C1 segment of cervical spinal cord (tissue), 14 donors: ENCODE measurements at places on chromosomes 2 and 18.

GRCh38 chr2:161956738-161957137, 117.3 kb downstream of the DPP4 start:
- no peak for DNase-seq

DNA sequence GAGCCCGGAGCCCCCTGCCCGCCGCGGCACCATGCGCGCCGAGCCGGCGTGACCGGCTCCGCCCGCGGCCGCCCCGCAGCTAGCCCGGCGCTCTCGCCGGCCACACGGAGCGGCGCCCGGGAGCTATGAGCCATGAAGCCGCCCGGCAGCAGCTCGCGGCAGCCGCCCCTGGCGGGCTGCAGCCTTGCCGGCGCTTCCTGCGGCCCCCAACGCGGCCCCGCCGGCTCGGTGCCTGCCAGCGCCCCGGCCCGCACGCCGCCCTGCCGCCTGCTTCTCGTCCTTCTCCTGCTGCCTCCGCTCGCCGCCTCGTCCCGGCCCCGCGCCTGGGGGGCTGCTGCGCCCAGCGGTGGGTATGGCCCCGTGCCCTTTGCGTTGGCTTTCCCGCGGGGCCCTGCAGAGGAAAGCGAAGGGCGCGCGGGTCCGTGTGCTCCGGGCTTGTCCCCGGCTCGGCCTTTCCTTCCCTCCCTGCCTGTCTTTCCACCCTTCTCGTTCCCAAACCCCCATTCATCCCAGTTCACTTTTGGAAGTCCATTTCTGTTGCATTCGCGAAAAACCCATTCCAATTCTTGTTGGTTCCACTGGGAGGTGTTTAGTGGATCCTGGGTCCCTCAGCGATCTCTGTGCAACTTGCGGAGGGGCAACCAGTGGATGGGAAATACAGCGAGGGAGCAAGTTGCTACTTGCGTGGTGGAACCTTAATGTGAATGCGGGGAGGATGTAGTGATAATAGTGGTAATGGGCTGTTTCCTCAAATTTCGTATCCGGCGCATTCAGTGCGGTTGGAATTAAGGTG, 599 bp downstream of the ADAM23 start:
- peak; percentile 81 for DNase-seq

DNA sequence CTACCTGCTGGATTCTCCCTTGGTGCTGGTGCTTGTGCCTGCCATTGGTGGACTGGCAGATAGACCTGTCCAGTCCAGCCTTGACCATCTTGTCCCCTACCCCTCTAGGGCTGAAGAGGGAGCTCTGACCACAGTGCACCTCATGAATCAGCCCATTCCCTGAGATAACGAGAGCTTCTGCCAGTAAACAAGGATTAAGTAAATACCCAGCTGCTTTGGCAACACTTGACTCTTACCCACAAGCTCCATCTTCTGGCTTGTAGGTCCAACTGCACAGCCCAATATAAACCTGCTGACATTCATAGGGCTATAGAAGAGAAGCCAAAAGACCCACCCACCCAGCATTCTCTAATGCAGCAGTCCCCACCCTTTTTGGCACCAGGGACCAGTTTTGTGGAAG, 186.4 kb downstream of the PIK3C3 start:
- no peak for DNase-seq

DNA sequence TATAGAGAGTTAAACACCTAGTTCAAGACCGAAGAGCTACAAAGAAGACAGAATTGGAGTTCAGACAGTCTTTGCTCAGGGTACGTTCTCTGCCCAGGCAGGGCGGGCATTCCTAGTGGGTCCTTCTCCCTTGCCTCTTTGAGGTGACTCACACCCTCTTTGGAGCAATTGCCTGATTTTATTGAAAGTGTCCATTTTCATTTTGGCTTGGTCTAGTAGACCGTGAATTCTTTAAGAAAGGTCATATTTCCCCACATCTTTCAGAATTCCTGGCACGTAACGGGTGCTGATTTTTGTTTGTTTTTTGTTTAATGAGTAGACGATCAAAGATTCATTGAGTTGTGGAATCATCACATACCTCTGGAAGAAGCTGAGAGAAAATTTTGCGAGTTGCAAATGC, 871.5 kb downstream of the RNF144A start:
- DNase-seq = no peak

DNA sequence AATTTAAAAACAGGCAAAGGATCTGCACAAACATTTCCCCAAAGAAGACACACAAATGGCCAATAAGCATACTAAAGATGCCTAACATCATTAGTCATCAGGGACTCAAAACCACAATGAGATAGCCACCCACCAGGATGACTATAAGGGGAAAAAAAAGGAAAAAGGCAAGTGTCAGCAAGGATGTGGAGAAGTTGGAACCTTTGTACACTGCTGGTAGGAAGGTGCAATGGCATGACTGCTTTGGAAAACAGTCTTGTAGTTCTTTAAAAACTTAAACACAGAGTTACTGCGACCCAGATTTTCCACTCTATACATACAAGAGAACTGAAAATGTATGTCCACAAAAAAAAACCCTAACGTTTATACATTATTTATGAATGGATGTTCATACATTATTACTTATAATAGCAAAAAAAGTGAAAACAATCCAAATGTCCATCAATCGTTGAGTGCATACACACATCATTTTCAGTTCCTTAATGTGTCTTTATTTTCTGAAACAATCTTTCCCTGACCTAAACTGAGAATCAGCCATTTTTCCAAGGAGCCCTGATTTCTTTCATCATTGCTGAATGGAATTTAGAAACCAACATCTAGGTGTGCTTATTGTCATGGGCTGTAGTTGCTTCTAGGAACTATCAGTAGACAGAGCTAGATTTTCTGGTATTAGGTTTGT, 64.7 kb upstream of the TLK1 start:
- DNase-seq = no peak

- no peak for DNase-seq
Observed at GRCh38 chr2:239035997-239036731, 188.3 kb downstream of the TWIST2 start.

- DNase-seq = no peak
Observed at GRCh38 chr18:5628512-5629255, 84.9 kb upstream of the EPB41L3 start.

DNA sequence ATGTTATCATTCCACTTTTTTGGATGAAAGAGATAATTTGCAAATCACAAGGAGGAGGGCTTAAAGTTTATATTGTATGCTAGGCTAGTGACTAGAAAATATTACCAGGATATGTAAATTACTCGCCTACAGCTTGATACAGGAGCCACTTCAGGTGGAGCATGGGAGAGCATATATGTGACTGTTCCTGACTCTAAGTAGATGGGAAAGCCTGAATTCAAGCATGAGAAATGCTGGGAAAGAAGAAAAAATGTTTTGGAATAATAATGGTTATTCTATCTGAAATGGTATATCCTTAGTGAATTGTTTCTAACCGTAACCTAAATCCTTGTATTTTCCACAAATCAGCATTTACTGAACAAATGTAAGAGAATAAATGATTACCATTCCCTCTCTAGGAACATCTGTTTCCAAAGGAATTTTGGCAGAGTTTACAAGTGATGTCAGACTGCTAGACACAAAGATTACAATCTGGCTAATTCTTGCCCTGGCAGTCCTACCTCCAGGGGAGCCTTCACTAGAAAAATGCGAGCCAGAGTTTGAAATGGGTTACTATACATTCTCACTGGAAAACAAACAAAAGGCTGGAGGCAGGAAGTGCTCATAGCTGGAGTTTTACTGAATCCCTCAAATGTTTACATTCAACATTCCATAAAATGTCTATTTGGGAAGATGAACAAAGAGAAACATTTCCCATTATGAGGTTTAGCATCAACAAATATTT, 129.4 kb upstream of the MAPRE2 start:
- DNase-seq = no peak

- DNase-seq = no peak
Observed at GRCh38 chr2:15041429-15041837, 408.9 kb downstream of the LRATD1 start.

DNA sequence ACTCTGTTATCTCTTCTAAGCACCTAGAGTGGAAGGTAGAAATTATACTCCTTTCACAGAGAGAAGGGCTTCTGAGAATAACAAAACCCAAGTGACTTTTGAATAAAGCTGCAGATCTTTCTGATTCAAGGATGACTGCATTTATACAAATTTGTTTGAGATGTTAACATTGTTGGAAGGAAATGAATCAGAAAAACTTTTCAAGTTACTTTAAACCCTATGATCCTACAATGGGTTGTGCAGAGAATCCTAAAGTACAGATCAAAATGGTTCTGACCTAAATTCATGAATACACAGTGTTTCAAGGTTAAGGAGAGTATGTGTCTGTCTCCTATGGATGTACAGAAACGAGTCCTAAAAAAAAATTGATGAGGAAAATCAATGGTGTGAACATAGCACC, 1.8 kb downstream of the RFTN2 start:
- DNase-seq = no peak

DNA sequence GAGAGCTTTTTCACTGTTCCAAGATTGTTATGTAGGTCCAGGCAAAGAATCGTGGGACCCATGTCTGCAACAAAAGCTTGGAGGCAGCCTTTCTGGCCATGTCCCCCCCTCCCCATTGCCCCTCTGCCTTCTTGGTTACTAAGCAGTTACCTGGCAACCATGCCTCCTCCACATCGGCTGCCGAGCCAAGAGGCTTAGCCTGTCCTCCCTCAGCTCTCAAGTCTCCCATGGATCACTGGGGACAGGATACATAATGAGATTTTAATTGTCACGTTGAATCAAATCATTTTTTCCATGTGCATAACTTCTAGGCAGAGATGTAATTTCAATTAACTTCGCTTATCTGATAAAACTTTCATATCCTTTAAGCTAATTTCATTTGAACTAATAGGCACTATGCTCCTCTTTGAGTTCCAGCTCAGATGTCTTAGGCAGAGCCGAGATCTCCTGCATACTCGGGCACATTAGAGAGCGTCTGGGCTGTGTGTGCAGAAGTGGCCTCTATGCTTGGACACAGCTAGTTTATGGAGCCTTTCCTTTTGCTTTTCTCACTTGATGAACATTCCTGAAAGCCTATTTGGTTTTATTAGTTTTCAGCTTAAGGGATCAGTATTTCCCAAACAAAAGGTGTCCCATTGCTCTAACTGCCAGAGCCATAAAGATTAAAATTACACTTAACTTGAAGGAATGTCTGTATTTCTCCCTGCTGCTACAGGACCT, 80.7 kb downstream of the LYPD1 start:
- DNase-seq = no peak

GRCh38 chr2:205025580-205026240, 480.4 kb downstream of the PARD3B start:
- DNase-seq = no peak

- DNase-seq = no peak
Observed at GRCh38 chr2:20429528-20429927, 17.3 kb upstream of the RHOB start.
